ENCODE measurements at places on chromosomes 16 and 17. TPM values are rescaled to one million over a fixed set of nuclear protein-coding genes. Genes with fewer than 3 reads are reported as not detected.

Gene DNAH9
- not detected for total RNA-seq

Gene KIF18B
- 3.4 TPM for total RNA-seq

DNA sequence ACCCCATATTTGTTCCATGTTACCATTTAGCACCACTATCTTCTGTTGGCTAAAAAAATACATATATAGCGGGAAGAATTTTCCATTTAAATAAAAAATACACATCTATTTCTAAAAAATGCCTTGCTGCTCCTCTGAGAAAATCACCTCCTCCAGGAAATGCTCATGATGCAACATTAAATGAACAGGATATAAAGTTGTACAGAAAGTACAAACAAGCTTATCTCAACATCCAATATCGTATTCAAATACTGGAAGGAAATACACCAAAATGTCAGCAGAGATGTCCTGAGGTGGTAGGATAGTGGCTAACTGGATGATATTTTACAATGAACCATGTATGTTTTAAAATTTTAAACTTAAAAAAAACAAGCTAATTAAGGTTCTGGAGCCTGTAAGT, 21.3 kb downstream of the GNA13 start:
- no peak for DNase-seq

- peak; percentile 32 for DNase-seq
Observed at GRCh38 chr17:50559674-50560184, 786 bp upstream of the CACNA1G start.

- no peak for DNase-seq
Observed at GRCh38 chr16:3190949-3191353, 2.9 kb downstream of the OR1F1 start.

DNA sequence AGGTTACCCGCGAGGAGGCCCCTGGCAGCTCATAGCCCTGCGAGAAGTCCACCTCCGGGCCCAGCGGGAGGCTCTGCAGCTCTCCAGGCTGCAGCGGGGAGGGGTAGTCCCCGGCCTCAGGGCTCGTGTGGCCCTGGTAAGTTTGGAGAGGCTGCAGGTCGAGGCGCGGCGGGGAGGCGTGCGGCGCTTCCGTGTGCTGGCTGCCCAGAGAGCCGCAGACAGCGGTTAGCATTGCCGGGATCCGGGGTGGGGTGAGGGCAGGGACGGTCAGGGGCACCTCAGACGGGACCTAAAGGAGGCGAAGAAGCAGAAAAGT, 2.8 kb downstream of the SP6 start:
- no peak for DNase-seq

All from Peyer's patch (tissue), 4 donors.